Stimulated activated CD4-positive, alpha-beta T cell treated with anti-CD3 and anti-CD28 coated beads, Interleukin-15, amount 100 ng/mL, for 1 hour (primary cell): ENCODE measurements at places on chromosomes 5 and 9.

DNA sequence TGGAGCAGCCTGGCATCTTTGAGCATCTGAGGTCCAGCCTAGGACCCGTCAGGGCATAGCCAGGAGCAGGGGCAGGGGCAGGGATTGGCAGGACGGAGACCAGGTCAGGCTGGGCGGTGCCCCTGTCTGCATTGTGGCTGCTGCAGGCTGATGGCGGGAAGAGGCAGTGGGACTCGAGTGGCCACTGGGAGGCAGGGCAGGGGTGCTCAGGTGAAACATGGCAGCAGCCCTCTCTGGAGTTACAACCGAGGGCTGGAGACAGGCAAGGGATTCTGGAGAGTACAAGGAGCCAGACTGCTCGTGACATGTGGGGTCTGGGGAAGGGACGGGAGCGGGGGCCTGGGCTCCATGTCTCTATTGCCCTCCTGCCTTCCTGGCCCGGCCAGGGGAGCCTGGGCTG is 97.4 kb upstream of the RAPGEF1 start:
- DNase-seq = no peak

- no peak for DNase-seq
Observed at GRCh38 chr9:91164724-91165520, 196.8 kb downstream of the AUH start.

DNA sequence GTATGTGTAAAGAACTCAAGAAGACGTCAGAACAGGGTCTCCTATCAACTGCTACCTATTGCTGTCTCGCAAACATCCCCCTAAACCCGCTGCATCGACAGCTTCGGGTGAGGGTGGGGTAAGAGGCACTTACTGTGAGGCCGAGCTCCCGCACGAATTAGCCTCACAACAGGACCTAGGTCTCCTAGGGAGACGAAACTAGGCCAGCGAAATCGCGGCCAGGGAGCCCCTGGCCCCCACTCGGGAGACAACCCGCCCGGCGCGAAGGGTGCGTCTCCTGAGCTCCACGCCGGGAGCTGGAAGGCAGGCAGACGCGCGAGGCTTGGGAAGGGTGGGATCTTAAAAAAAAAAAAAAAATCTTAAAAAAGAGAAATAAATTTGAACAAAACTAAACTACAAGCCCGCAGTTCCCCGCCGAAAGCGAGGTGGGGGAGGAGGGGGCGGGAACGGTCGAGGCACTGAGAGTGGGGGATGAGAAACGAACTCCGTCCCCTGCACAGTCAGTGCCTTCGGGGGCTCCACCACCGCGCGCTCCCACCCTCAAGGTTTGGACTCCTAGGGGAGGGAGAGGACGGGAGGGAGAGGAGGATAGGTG is 33.0 kb upstream of the NFIB start:
- DNase-seq = no peak

GRCh38 chr5:604391-604831 is 7.7 kb upstream of the CEP72 start:
- no peak for DNase-seq

- DNase-seq = no peak
Observed at GRCh38 chr5:39714036-39714698, 289.4 kb upstream of the DAB2 start.

GRCh38 chr5:180960209-180960608 is 28.4 kb upstream of the BTNL3 start:
- DNase-seq = no peak

GRCh38 chr5:163135849-163136248 is 301.5 kb upstream of the CCNG1 start:
- no peak for DNase-seq

GRCh38 chr9:93567271-93567959 is 9.0 kb upstream of the PHF2 start:
- DNase-seq = no peak

DNA sequence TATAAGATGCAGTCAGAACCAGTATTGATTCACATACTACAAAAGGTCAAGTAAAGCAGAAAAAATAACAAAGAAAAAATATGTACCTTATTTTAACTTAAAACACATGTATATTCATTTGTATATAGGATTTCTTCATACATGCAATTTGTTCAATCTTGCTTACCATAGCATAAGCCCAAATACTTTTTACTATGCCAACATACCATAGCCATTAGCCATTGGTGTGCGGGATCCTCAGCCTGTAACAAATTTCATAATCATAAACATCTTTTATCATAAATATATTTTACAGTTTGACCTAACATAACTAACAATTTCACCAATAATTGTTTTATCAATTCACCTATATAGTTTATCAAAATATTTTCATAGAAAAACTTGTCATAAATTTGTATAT is 51.1 kb downstream of the MPDZ start:
- no peak for DNase-seq
